ENCODE measurements at places on chromosomes 5 and 9. TPM values are rescaled to one million over a fixed set of nuclear protein-coding genes. Genes with fewer than 3 reads are reported as not detected.

Gene C6
- total RNA-seq, result not detected

- no peaks in the 10 kb centered on the region for H3K4me1 ChIP-seq
- no peaks in the 10 kb centered on the region for H3K27me3 ChIP-seq
- no peak for DNase-seq
Observed at GRCh38 chr5:180214870-180215770, 6.1 kb upstream of the RASGEF1C start.

GRCh38 chr9:128142061-128142460 is 7.2 kb upstream of the LCN2 start:
- H3K27ac ChIP-seq, result no peak overlapping the region
- no peak for DNase-seq
- peaks cover 14% of the 10 kb centered on the region for H3K4me1 ChIP-seq
- H3K27me3 ChIP-seq, result no peaks in the 10 kb centered on the region
- no peaks in the 10 kb centered on the region for H3K36me3 ChIP-seq

Gene JMY
- 7.6 TPM for total RNA-seq

GRCh38 chr5:68662804-68663307 is 431.0 kb upstream of the SLC30A5 start:
- no peaks in the 10 kb centered on the region for H3K36me3 ChIP-seq
- H3K4me1 ChIP-seq, result no peaks in the 10 kb centered on the region
- no peak overlapping the region for H3K27ac ChIP-seq
- H3K4me3 ChIP-seq, result no peak overlapping the region

GRCh38 chr5:171122372-171122771 is 186.7 kb upstream of the TLX3 start:
- no peak for DNase-seq
- H3K4me1 ChIP-seq, result no peaks in the 10 kb centered on the region
- H3K27me3 ChIP-seq, result no peaks in the 10 kb centered on the region
- H3K36me3 ChIP-seq, result no peaks in the 10 kb centered on the region
- H3K27ac ChIP-seq, result no peak overlapping the region

Gene SPINK4
- total RNA-seq, result not detected

- H3K27ac ChIP-seq, result no peak overlapping the region
- no peak overlapping the region for H3K4me3 ChIP-seq
- DNase-seq, result no peak
- no peaks in the 10 kb centered on the region for H3K36me3 ChIP-seq
- no peaks in the 10 kb centered on the region for H3K27me3 ChIP-seq
Observed at GRCh38 chr9:13787234-13787833, 507.8 kb upstream of the MPDZ start.

DNA sequence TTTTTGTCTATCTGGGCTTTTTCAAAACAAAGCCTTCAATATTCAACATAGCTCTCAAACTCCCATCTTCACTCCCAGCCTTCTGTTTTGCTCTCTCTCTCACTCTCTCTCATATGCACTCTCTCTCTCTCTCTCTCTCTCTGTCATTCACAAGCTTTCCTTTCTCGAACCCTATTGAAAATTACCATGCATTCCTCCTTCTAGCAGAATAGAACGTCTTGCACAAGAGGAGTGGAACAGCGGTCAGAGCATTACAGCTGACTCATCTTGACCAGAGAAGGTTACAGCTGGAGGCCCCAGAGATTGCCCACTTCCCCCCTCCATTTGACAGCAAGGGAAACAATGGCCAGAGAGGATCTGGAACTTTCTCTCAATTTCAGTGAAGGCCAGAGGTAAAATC is 51.0 kb upstream of the LIFR start:
- no peak overlapping the region for H3K4me3 ChIP-seq
- no peaks in the 10 kb centered on the region for H3K27me3 ChIP-seq
- no peak for DNase-seq

- no peaks in the 10 kb centered on the region for H3K4me1 ChIP-seq
- no peak overlapping the region for H3K4me3 ChIP-seq
- no peak for DNase-seq
- H3K36me3 ChIP-seq, result no peaks in the 10 kb centered on the region
Observed at GRCh38 chr5:136375920-136376319, 10.6 kb upstream of the TRPC7 start.

DNA sequence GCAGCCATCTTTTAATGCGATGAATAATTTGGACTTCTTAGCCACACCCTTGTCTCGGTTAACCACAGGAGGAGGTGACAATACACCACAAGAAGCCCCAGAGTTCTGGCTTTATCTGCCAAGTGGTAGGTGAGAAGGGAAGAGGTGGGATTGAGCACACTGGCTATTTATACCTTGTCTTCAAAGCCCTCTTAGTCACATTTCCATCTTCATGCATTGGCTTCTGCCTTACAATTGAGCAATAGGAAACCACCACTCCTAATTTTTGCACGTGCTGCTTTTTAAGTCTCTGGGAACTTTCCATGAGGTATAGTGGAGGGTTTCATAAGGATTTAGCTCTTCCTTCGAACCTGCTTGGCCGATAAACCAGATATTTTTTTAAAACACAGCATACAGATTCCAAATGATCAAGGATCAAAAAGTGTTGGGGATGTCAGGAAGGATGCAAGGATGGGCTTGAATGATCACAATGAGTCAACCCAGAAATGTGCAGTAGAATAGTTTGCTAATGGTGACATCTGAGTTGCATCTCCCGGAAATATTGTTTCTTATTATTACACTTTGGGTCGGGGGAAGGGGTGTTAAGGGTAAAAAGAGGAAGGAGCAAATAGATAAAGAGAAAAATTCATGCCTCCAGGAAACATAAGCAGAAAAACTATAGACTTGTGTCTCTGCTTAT is 25.5 kb downstream of the PLAC8L1 start:
- peaks cover 9% of the 10 kb centered on the region for H3K4me1 ChIP-seq
- H3K4me3 ChIP-seq, result no peak overlapping the region
- DNase-seq, result no peak
- no peaks in the 10 kb centered on the region for H3K36me3 ChIP-seq

Data from CD8-positive, alpha-beta memory T cell (primary cell).